ENCODE measurements at places on chromosomes 7 and 10.

GRCh38 chr7:93563584-93563983, 10.9 kb downstream of the CALCR start:
- DNase-seq = no peak

DNA sequence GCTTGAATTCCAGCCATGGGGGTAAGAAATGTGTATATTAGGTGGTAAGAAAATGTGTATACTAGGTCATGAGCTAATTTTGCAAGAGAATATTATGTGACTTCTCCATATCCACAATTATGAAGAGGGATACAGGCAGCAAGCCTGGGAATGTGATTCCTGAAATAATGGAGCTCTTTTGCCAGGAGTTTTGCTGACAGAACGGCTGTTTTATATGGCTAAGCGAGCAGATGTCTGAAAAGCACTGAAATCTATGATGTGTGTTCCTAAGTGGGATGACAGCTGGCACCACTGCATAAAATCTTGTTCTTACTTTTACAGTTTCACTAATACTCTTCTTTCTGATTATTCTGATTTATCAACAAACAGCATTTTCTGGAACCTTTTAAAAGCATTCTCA, 386.0 kb upstream of the HPS1 start:
- no peak for DNase-seq

GRCh38 chr10:85673270-85673669, 693.3 kb downstream of the GRID1 start:
- no peak for DNase-seq

DNA sequence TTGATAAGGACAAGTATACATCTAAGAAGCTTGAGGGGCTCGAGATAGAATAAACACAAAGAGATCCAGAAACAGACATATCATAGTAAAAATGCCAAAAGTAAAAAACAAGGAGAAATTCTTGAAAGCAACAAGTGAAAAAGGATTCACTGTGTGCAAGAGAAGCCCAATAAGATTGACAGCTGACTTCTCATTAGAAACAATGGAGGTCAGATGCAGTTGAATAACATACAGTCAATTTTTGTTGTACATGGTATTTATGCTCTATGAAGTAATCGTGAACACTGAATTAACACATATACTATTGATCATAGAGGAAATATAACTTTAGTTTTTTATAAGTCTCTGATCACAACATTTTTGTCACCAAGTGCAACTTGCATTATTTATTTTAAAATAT, 982.8 kb upstream of the SORCS1 start:
- no peak for DNase-seq

GRCh38 chr10:108771106-108771505, 1152.2 kb downstream of the XPNPEP1 start:
- peak; percentile 27 for DNase-seq

- DNase-seq = no peak
Observed at GRCh38 chr7:50304911-50305582, 531 bp downstream of the IKZF1 start.

GRCh38 chr7:56092789-56093531, at the start of gene PHKG1:
TSS of gene PHKG1 (minus strand) at chr7:56092952. CDS start at chr7:56088941, 4,011 bp downstream.
- peak; percentile 72 for DNase-seq

- no peak for DNase-seq
Observed at GRCh38 chr7:111783854-111784253, 221.6 kb upstream of the IMMP2L start.

- peak; percentile 51 for DNase-seq
Observed at GRCh38 chr10:75512203-75512933, 80.9 kb downstream of the LRMDA start.

GRCh38 chr10:131275691-131276090, 35.8 kb downstream of the TCERG1L start:
- no peak for DNase-seq

DNA sequence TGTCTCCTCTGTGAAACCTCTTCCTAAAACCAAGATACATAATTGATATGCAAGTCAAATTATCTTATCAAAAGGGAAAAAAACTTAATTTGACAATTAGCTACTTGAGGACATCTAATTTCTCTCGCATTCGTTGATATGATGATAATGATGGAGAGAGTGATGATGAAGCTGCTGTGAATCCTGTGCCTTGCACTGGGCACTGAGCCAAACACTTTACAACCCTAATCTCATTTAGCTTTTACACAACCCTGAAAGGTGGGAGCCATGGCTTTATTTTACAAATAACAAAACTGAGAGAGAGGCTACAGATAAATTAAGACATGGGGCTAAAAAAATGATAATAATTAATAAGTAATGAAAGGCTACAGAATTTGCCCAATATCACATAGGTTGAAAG, 176.0 kb downstream of the NOC3L start:
- no peak for DNase-seq

Measured in astrocyte (in vitro differentiated cells and primary cell).